ENCODE measurements at places on chromosomes 3 and 15.

DNA sequence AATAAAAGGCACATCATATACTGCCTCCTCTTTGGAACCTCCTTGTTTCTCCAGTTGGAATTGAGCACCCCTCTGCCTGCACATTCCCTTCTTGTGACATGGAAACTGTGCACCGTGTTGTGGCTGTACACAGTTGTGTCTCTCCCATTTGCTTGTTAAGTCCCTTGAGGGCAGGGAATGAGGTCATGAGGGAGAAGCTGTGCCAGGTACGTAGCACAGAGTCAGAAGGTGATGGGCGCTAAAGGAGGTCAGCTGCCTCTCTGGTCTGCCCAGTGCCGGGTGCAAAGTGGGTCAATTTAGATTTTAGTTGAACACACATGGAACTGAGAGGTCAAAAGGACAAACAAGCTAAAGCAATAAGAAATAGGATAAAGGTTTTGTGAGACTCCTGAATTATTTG, 124.4 kb downstream of the FAM43A start:
- DNase-seq: peak; percentile 55

DNA sequence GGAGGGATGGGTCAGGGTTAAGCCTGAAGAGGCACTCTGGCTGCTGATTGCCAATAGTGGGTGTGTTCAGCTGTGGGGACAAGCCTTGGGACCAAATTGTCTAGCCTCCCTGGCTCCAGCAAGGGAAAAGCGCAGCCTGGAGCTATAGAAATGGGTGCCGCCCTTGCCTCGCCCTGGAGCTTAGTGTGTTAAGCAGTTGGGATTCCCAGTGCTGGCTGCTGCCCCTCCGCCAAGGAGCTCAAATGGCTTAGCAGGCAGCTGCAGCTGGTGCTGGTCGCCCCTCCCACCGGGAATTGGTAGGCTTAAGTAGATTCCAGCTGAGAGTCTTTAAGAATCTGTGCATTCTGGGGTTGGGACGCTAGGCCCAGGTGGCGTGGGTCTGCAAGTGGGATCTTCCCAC, 662.9 kb upstream of the TBL1XR1 start:
- no peak for DNase-seq

DNA sequence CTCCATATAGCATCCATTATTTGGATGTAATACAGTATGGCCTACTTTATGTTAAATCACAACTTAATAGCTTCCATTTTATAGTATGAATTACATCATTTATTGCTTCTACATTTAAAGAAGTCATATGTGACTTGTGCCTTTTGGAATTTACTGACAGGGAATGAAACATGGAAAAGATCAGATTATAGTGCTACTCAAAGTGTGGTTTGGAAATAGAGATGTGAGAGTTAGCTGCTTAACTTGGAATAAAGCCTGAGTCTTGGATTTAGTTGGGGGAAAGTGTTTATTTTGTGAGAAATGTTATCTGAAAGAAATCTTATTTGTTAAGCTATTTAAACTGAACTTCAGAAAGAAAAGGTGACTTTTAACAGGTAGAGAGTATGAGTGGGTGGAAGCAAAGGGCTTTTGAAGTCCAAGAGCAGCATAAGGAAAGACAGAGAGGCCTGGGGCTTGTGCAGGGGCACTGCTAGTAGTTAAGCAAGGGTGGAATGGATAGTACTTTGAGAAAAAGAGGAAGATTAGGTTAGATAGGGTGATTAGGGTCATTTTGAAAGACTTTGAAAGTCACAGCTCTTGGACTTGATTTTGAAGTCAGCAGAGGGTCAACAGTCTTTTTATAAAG, 60.5 kb downstream of the SLMAP start:
- no peak for DNase-seq

DNA sequence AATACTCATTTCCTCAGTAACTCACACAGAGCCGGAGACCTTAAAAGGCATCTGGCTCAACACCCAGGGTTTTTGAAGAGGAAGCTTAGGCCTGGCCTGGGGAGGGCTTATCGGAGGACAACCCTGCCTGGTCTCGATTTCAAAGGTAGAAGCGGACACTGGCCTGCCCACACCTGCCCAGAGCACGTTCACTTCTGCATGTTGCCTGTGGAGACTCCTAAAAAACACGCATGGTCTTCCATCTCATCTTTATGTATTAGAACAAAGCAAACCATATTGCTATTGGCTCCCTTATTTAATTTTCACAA, 55.5 kb upstream of the FURIN start:
- DNase-seq: no peak
